ENCODE measurements at places on chromosomes 12 and 14.

- no peak for DNase-seq
Measured at GRCh38 chr14:100640471-100641273, 53.5 kb upstream of the BEGAIN start.

GRCh38 chr12:800401-800800 is 48.0 kb downstream of the WNK1 start:
- DNase-seq = no peak

- DNase-seq = no peak
Measured at GRCh38 chr14:76958980-76959710, 69.4 kb downstream of the IRF2BPL start.

DNA sequence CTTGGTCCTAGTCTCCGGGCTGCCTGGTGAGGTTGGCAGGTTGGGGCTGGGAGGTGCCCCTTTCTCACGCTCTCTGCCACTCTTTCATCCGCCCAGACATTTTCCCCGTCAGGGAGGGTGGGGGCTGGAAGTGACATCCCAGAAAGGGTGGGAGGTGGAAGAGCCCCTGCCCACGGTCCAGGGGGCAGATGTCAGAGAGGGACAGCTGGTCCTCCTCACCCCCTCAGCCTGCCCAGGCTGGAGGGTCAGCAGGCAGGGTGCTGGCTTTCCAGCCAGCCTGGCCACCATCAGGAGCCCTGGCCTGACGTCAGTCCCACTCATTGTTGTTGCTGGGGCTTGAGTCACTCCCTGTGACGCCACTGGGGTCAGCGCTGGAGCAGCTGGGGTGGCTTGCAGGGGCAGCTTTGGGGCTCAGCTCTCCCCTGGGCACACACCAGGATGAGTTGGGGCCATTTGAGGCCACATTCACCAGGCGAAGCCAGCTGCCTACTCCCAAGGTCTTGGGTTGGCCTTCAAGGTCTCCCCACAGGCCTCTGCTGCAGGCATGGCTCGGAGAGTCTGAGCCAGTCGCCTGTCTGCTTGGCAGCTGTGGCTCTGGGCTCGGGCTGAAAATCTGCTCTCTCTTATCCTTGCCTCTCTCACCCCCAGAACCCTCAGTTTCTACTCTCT is 5.7 kb upstream of the ATG101 start:
- DNase-seq = no peak

DNA sequence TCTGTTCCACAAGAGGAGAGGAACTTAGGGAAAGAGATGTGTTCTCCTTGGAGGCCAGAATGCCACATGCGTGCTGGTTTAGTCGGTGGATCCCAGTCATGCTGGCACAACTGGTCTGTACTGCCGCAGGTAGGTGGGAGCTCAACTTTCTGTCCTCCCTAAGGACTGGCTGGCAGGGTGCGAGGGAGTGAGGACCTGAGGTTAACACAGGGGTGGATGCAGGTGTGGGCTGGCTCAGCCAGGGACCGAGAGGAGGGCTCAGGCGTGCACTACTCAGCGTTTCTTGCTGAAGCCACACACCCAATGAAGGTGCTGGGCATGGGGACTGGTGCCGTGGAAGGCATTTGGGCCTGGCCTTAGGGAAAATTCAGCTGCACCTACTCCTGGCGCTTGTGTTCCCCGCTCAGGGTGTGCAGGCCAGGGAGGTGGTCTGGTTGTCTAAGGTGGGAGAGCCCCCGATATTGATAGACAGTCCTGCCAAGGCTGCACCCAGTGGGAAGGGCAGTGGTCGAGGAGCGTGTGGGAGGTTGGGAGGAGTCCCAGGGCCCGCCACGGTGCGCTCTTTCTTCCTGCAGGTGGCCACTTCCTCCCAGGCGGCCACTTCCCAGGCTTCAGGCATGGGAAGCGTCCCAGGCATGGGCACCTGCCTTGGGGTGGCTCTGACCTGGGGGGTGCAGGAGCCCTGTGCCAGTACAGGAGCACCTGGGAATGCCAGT is 138.4 kb downstream of the ADGRD1 start:
- DNase-seq = no peak

DNA sequence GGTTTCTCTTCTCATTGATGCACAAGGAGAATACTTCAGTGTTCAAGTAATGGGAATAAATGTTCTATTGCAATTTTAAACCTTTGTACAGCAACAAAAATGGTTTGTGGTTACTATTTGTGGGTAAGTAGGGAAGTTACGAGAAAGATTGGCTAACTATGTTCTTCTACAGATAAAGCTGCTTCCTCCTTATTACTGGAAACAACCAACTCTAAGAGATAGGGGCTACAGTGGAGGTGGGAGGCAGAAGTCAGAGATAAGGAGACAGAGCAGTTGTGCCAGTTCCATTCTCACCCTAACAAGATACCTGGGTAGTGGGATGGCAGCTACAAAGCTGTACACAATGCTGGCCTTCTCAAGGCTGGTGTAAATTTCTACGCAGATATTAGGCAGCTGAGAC is 16.2 kb downstream of the NOXRED1 start:
- DNase-seq = no peak

GRCh38 chr12:109626378-109627115 is 53.0 kb downstream of the MVK start:
- no peak for DNase-seq

DNA sequence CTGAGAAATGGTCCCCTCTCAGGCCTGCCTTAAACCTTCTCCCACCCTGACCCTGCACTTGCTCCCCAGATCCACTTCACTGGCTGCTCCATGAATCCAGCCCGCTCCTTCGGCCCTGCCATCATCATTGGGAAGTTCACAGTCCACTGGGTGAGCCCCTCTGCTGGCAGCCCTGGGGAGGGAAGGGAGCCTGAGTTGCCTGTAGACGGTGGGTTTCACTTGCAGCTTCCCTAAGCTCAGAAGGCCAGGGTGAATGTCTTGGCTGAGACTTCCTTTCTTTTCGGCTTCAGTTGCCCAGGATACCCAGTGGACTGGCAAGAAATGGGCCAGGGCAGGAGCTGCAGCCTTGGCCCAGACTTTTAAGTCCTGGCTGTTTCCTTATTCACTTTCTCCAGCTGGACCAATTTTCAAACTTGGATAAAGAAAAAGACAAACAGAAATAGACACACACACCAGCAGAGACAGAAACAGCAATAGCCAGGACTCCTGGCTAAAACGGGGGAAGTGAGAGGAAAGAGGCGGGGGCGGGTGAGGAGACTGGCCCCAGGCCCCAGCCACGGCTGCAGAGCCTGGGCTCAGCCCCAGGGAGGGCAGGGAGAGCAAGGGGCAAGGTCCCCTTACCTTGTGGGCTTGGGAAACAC is 2.0 kb downstream of the AQP6 start:
- no peak for DNase-seq

- DNase-seq = no peak
Measured at GRCh38 chr12:82437744-82438143, 79.4 kb downstream of the METTL25 start.

- DNase-seq = no peak
Measured at GRCh38 chr12:44464180-44464579, 411.9 kb downstream of the NELL2 start.

DNA sequence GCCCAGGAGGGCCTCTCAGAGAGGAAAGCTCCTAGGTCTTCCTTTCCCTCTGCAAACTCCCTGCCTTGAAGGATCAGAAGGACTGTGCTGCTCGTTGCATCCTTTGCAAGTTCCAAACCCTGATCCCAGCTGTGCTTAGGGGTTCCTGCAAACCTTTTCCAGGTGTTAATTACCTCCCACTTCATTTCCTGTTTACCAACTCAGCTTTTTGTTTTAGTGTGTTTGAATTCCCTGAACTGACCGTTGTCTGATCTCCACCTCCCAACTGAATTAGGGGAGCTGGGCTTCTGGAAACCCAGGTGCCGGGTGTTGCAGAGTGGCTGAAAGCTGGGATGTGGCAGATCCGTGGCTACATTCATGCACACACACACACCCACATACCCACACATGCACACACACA is 20.6 kb upstream of the BDKRB1 start:
- DNase-seq = no peak

GRCh38 chr12:50569876-50570275 is 65.1 kb downstream of the DIP2B start:
- no peak for DNase-seq

All from H1 (cell line).